Stimulated activated CD4-positive, alpha-beta T cell treated with anti-CD3 and anti-CD28 coated beads, Interleukin-1b, Interleukin-23, amount 100 ng/mL, for 1 hour (primary cell): ENCODE measurements at places on chromosomes 5 and 9.
A peak's percentile ranks its signal among the peaks of the same experiment; 100 is the strongest.

- no peak for DNase-seq
These were observed 29.0 kb downstream of the SARDH start for GRCh38 chr9:133709015-133709611.

DNA sequence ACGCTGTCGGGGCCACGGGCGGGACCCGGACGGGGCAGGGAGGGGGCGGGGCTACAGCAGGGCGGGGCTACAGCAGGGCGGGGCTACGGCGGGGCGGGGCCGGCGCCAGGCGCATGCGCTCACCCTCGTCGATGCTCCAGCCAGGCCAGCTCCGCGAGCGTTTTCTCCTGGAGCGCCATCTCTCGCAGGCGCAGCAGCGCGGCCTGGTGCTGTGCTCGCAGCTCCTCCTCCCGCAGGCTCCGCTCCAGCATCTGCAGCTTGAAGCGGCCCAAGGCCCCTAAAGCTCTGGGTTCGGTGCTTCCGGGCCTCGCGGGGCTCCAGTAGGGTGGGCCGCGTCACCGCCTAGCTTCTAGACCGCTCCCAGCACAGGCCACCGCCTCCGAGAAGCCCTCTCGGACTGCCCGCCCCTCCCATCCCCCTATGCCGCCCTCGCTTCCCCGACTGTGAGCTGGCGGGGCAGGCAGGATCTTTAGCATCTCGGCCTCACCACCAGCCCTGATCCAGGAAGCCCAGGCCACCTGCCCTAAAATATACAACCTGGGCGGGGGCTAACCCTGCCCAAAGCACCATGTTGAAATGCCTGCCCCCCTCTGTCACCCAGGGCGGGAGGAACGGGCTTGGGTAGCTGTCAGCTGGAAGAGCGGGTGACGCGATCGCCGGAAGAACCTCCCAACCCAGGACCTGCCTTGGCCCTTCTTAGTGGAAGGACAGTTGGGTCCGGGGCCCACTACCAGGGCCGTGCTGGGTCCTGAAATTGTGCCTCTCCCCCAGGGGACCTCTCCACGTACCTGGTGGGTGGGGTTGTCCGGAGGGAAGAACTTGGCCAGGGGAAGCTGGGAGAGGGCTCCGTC, 21.9 kb upstream of the QSOX2 start:
- peak; percentile 72 for DNase-seq

DNA sequence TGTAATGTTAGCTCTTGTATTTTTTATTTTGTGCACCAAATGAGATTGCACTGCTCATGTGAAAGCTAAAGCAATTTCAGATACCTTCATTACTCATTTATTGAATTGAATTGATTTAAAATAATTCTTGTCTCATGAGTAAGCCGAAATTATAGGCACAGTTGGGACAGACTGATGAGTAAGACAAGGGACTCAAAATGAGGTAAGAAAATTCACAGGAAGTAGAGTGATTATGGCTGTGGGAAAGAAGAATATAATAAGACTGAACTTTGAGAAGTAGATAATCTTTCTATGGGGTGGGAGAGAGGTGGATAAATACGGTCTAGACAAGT, 51.1 kb downstream of the NUDT12 start:
- DNase-seq: no peak

DNA sequence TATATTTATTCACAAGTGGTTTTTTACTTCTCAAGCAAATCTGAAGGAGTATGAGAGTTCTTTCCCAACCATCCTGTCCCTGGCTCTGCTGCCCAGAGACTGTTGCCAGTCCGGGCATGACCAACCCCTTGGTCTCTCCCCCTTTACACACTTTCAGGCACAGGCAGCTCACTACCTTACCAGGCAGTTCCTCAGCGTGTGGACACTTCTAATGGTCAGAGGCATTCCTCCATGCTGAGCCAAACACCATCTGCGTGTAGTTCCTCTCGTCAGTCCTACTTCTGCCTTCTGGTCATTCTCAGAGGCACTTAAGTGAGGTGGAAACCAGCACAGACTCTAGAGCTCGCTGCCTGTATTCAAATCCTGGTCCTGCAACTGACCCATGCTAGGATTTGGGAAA, 56.1 kb downstream of the TSTD2 start:
- no peak for DNase-seq

GRCh38 chr5:80246995-80247729, 8.7 kb downstream of the SERINC5 start:
- no peak for DNase-seq

DNA sequence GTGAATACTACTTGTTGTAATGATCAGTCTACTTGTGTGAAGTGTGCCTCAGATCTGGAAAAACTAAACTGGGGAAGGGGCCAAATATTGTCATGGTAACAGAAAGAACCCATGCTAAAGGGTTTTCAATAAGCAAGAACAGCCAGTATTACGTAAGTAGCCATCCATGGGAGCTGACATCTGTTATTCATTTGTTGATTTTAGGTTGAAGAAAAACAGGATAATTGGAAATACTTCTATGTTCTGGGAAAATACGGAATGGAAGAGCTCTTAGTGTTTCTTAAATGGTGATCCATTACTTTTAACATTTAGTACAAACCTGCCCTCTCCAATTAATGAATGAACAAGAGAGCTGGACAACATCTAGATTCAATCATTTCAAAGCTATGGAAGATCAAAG, 485.8 kb downstream of the NTRK2 start:
- no peak for DNase-seq

DNA sequence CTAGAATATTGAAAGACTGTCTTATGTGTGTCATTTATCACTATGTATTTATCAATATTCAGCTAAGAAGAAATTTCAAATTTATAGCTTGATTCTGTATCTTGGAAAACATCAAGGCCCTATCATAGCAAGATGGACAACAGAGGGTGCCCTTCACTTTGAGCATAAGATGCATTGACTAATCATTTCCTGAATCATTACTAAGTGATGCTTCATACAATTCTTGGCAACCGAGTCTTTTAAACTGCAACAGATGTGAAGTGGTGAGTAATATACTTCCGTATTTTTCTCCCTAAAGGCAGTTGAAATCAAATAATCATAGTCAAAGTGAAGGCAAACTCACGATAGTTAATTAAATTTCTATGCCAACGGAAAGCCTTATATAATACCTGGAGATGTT, 318.6 kb upstream of the RGMB start:
- DNase-seq: no peak

- DNase-seq: no peak
These were observed 493.7 kb downstream of the ENC1 start for GRCh38 chr5:74146796-74147195.

- DNase-seq: no peak
These were observed 14.3 kb downstream of the AFF4 start for GRCh38 chr5:132949136-132949535.

DNA sequence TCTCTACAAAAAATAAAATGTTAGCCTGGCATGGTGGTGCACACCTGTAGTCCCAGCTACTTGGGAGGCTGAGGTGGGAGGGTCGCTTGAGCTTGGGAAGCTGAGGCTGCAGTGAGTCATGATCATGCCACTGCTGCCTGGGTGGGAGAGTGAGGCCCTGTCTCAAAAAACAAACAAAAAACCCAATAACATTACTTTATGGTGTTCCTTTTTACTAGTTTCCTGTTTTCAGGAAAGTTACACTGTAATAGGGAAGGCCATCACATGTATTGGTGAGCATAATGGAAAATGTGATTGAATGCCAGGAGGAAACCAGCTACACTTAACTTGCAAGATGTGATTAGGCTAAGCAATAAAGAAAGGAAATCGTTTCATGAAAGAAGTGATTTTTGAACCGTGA, 42.7 kb downstream of the SV2C start:
- no peak for DNase-seq

DNA sequence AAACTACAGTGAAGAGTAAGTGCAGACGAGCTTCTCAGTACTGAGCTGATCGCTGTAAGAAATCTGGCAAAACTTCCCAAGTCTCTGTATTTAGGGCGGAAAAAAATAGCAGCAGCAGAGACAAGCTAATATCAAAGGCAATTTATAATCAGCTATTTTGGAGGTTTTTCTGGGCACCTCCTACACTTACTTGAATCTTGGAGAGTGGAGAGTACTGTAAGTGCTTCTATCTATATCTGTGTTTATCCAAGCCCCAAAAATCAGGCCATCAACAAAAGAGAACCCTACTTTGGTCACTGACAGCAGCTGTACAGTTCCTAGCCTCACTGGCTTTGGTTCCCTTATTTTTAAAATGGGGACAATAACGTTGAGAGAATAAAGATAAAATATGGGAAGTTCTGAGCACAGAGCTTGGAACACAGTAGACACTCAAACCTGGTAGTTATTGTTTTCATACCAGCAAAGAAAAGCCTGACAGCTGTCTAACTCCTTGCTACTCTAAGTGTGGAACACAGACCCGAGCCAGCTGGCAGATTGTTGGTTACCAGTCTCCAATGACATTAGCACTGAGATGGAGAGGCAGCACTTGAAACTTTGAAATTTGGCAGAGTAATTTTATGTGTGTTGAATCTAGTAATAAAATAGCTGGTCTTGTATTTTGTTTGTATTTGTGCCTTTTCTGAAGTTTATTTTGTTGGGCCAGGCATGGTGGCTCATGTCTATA, 96.0 kb upstream of the SLC28A3 start:
- DNase-seq: no peak

DNA sequence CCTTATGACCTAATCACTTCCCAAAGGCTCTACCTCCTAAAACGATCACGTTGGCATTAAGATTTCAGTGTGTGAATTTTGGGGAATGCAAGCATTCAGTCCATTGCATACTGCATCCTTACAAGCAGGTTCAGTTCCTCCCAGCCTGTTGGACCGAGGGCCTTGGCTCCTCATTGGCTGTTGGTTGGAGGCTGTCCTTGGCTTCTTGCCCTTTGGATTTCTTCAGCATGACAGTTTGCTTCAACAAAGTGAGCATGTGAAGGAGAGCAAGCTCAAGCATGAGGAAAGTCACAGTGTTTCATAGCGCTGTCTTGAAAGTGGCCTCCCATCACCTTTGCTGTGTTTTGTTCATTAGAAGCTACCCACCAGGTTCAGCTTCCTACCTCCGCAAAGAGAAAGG, 109.5 kb downstream of the GADD45G start:
- no peak for DNase-seq

DNA sequence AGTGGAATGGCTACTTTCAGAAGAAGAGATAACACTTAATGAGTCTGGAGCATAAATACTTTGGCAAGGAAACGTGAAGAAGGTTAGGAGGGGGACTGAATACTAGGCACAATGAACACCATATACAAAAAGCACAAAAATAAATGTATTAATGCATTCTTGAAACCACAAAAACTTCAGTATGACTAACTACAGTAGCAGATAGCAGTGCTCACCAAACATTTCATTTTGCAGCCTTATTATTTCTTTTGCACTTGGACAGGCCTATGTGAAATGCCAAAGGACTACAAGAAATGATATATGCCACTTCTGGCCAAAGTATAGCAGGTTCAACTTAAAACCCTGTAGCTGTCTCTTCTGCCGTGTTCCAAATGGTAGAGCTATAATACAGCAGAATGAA, 26.3 kb downstream of the UBQLN1 start:
- DNase-seq: no peak

GRCh38 chr9:129626625-129627284, 792 bp downstream of the NTMT1 start:
- DNase-seq: no peak

- no peak for DNase-seq
These were observed 20.1 kb downstream of the MINAR2 start for GRCh38 chr5:129767927-129768380.

GRCh38 chr5:168317521-168318147, 26.2 kb downstream of the WWC1 start:
- no peak for DNase-seq

GRCh38 chr5:178384816-178385495, 152.4 kb upstream of the PHYKPL start:
- DNase-seq: no peak

GRCh38 chr9:121902461-121903135, 190.5 kb downstream of the TTLL11 start:
- no peak for DNase-seq

DNA sequence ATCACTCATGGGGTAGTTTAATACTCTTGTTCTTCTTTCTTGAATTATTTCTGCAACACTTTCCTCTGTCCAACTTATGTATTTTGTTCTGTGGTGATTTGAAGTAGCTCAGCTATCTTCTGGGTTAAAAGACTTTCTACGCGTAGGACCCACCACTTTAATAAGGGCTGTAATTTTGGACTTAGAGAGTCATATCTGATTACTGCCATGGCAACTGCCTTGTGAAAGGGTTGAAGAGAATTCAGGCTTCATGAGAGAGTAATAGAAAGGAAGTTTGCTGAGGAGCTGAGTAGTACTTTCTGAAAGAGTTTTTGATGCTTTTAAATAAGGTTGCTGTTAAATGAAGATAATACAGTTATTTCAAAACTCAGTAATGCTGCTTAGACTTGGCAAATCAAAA, 89.5 kb downstream of the TLE4 start:
- no peak for DNase-seq

GRCh38 chr9:77562019-77562748, 85.9 kb downstream of the GNA14 start:
- DNase-seq: no peak

DNA sequence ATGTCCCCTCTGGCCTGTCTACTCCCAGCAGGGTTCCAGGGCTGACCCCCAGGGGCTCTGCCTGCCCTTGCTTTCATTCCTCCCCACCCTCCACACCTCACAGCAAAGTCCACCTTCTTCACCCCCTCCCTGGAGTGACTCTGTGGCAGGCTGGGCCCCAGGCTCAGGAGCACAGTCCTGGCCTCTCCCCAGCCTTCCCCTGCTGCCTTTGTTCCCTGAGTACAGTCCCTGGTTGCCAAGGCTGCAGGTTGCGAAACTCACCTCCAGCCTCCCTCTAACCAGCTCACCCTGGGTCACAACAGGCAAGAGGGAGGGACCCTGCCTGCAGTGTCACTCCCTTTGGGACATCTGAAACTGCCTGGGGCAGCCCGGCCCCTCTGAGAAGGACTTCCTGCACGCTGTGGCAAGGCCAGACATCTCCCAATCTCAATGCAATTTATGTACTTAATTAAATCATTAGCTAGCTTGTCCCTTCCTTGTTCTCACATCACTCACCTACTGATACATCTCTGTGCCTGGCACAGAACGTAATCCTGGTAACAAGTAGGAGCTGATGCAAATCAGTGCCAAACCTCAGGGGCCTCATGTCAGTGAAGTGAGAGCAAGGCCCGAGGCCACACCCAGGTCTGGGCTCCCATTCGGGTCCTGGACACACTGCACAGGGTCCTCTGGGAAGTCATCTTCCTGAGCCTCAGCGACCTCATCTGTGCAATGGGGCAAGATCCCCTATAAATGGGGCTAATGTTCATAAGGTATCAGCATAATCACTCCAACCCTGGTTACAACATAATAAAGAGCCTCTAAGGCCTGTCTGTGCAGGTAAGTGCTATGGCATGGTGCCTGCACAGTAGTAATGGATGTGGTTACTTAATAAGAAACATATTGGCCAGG, 27.3 kb upstream of the TRIM14 start:
- no peak for DNase-seq

DNA sequence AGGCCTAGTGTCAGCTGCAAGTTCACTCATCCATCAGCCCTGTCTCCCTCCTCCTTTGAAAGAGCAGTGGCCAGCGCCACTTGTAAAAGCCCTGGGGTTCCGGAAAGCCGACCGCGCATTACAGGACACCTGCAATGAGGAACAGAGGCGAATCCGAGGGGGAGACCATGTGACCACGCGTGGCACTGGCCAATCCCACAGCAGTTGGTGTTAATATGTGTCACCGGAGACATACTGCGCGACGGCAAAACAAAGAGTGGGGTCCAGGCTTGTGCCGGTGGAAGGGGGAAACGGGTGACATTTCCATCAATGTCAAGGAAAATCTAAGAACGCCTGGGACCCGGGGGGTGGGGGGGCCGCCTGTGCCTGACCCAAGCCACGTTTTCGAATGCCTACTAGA, 480.8 kb downstream of the SPATA31A7 start:
- no peak for DNase-seq

- no peak for DNase-seq
These were observed 102.3 kb upstream of the CDKN2B start for GRCh38 chr9:22111176-22111953.
